ENCODE measurements at places on chromosomes 12 and 14.

DNA sequence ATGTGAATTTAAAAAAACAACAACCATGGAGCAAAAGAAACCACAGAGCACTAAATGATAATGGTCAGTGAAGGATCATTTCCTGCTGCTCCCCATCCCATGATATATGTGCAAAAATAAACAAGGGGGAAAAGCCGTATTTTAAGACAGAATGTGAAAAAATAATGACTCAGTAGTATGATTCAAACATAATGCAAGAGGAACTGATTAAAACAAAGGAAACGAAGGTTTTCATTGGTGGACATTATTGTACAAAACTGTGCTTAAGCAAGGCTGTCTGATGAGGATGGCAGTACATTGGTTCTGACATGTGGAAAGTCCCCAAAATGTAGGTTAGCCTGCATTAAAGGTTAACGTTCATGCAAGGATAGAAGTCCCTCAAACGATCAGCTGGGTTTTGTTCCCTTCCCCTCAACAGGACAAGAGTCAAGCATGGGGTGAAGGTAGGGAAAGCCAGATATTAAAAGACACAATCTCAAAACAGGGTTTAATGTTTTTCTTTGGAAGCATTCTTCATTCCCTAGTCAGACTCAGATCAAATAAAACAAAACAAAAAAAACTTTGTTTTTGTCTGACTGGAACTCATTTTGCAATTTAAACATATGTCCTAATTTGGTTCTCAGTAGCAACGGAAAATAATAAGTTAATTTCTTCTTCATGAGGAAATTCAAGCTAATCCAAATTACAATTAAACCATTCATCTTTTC lies 26.3 kb upstream of the PTGDR start:
- peak; percentile 44 for DNase-seq

- DNase-seq, result no peak
These were observed 16.2 kb downstream of the SUPT16H start for GRCh38 chr14:21367582-21368144.

DNA sequence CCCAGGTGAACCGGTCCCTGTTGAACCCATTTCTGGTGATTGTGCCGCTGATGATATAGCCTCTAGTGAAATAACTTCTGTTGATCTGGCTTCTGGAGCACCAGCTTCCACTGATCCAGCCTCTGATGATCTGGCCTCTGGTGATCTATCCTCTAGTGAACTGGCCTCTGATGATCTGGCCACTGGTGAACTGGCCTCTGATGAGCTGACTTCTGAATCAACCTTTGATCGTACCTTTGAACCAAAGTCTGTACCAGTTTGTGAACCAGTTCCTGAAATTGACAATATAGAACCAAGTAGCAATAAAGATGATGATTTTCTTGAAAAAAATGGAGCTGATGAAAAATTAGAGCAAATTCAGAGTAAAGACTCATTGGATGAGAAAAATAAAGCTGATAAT lies 59.1 kb downstream of the ATF7IP start:
- no peak for DNase-seq

- no peak for DNase-seq
These were observed 16.5 kb downstream of the HSPB8 start for GRCh38 chr12:119195256-119195655.
